ENCODE measurements at places on chromosomes 5 and 9.
A peak's percentile ranks its signal among the peaks of the same experiment; 100 is the strongest.

DNA sequence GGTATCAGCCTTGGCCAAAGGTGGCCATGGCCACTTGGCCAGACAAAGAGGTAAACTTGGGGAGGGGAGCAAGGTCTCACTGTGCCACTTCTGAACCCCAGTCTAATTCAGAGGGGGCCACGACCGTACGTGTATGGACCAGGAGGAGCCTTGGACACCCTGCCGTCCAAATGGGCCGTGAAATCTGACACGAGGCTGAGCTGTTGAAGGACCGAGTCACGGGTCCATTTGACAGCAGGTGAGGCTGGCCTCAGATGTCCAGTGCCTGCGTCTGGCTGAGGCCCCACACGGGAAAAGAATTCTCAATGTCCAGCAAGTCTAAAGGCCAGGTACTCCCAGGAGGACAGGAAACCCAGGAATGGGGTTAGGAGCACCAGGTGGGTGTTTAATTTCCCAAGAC is 17.7 kb downstream of the CMBL start:
- no peak for DNase-seq

GRCh38 chr5:179876610-179876952 is 18.0 kb upstream of the MRNIP start:
- DNase-seq = no peak

DNA sequence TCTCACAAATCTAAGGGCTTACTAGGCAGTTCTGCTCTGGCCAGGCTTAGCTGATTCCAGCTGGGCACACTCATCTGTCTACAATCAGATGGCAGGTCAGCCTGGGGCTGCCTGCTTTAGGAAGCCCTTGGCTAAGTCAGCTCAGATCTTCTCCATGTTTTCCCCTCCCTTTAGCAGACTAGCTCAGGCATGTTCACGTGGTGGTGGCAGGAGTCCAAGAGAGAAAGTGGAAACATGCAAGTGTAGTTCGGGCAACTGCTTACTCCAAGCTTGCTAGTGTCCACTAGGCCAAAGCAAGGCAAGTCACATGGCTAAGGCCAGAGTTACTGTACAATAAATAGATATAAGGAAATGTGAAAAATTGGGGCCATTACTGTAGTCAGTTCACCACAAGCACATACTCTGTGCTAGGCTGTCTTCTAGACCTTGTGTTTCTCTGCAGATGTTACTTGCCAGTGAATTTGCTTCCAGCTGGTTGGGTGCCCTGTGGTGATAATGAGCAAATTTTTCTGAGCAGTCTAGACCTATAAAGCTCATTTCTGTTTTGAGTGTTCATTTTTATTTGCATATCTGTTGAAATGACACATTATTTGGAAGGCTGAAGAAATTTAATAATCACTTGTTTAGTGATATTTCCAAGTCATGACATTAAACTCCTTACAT is 38.3 kb downstream of the RECK start:
- peak; percentile 59 for DNase-seq

DNA sequence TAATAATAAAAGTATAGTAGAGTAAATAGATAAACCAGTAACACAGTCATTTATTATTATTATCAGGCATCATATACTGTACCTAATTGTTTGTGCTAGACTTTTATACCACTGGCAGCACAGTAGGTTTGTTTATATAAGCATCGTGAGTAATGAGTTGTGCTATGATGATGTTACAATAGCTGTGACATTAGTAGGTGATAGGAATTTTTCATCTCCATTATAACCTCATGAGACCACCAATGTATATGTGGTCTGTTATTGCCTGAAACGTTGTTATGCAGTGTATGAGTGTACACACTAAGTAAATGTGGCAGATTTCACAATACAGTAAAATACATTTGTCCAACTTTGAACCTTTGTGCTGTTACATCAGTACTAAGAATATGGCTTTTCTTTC is 72.7 kb upstream of the SPATA31D4 start:
- peak; percentile 29 for DNase-seq

DNA sequence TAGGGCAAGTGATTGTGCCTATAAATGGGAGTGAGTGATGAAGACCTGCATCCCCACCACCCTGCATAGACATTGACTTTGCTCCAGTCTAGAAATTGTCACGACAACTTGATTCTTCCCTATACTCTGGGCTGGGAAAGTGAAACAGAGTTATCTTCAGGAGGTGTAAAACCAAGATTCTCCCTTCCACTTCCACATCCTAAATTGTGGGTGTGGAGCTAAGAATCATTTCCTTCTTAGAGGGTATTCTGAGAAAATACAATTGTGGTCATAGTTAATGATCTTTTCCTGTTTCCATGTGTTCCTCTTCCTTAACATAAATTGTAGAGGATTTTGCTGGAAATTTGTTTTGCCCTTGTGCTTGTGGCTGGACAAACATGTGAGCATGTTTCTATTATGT is 96.8 kb upstream of the PJA2 start:
- no peak for DNase-seq

GRCh38 chr9:30582240-30582639 is 1802.2 kb upstream of the ACO1 start:
- no peak for DNase-seq

- DNase-seq = peak; percentile 66
Observed at GRCh38 chr5:133052317-133053175, 733 bp downstream of the HSPA4 start.

GRCh38 chr9:122337556-122337929 is 33.3 kb upstream of the PTGS1 start:
- DNase-seq = no peak

DNA sequence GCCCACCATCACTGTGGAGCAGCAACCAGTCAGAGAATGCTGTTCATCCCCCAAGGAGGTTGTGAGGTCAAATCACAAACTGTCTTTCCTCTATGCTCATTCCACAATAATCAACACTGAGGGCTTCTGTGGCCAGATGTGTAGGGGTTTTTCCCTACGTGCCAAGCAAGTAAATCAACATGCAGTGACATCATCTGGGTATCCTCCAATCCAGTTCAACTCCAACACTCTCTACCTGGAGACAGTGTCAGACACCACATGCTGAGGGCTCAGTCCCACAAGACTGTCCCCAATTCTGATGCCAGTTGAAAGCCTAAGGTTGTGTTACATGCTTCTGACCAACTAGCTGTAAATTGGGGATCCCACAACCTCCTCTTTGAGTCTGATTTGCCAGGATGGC is 57.3 kb upstream of the DMRT1 start:
- DNase-seq = no peak

GRCh38 chr5:82160948-82161347 is 117.2 kb downstream of the RPS23 start:
- peak; percentile 41 for DNase-seq

- DNase-seq = no peak
Observed at GRCh38 chr5:26572480-26572879, 465.9 kb downstream of the CDH9 start.

DNA sequence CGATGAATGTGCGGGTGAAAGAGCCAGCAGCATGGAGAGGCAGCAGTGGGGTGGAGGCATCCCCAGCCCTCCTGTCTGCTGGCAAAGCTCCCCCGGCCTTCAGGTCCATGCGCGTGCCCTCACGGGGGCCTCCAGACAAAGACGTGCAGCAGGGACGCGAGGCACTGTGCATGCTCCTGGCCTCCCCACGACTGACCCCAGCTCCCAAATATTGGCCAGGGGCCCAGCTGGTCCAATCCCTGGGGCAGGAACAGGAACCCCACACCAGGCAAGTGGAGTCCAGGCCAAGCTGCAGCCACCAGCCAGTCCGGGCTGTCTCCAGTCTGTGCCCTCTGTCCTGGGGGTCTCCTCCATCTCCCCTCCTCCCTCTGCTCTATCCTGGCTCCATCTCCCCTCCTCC is 33.5 kb upstream of the LRRC14B start:
- no peak for DNase-seq

DNA sequence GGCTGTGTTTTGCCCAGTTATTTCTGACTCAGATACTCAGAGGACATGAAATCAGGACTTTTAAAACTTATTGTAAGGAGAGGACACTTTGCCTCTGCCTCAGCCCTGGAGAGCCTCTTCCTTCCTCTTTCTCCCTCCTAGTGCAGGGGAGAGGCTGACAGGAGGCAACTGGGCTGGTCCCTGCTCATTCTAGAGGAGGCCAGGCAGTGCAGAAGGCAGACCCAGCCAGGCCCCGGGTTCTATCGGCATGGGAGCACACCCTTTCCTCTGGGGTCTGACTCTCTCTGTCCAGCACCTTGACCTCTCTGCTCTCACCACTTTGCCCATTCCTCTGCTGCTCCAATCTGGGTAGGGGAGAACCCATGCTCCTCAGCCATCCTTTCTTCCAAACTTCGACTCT is 16.0 kb upstream of the SMIM32 start:
- no peak for DNase-seq

DNA sequence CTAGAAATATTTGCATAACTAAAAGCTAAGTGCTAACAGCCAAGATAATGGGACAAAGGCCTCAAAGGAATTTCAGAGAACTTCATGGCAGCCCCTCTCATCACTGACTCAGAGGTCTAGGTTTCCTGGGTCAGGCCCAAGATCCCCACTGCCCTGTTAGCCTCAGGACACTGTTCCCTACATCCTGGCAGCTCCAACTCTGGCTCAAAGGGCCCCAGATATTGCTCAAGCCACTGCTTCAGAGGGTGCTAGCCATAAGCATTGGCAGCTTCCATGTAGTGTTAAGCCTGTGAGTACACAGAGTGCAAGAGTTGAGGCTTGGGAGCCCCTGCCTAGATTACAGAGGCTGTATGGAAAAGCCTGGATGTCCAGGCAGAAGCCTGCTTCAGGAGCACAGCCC is 998.1 kb downstream of the TLE1 start:
- no peak for DNase-seq

DNA sequence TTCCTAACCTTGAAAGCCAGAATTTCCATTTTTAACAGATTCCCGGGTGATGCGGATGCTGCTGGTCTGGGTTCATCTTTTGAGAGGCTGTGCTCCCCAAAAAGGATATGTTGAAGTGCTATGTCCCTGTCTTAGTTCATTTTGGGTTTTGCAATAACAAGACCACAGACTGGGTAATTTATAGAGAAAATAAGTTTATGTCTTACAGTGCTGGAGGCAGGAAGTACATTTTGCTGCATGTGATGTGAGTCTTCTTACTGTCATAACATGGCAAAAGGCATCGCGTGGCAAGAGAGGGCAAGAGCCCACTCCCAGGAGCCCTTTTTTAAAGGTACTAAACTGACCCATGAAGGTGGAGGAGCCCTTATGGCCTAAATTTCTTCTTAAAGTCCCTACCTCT is 114.1 kb downstream of the DAPK1 start:
- no peak for DNase-seq

DNA sequence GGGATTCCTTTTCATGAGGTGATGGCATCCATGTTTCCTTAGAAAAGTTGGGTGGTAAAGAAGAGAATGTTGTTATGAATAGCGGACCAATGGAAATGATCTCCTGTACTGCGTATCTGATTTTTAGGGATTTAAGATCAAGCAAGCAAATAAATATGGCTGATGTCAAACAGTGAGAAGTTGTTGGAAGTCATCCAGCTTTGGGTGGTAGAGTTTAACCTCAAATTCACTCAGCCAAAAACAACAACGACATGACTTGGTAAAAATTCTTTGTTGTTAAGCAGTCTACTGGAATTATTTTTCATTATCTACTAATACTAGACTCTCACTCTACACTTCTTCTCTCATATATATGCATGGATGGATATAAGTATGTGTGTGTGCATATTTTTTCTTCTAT is 426.5 kb downstream of the CTNND2 start:
- DNase-seq = no peak

GRCh38 chr5:145158730-145159129 is 676.4 kb downstream of the PRELID2 start:
- DNase-seq = no peak

- no peak for DNase-seq
Observed at GRCh38 chr5:133381041-133381440, 231.3 kb downstream of the FSTL4 start.

DNA sequence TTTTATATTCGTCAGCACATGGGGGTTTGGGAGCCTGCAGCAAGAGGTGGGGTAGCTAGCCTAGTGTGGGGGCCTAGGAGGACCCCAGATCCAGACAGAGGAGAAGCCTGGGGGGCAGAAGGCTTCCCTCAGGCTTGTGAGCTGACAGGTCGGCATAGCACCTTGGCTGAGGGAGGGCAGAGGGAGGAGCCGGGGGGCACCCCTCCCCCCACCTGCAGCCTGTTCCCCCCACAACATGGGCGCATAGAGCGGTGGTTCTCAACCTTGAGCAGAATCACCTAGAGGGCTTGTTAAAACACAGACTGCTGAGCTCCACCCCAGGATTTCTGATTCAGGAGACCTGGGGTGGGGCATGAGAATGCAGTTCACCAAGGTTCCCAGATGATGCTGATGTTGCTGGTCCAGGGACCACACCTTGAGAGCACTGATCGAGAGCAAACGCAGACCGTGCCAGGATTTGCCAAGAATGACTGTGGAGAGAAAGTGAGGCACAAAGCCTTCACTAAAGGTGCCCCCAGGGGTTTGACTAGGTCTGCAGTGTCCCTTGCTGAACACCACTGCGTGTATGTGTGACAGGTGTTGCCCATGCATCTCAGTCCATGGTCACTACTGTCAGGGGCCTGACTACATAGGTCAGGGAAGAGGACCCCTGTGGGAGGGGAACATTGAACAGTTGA is 163.3 kb downstream of the MACROH2A1 start:
- no peak for DNase-seq

GRCh38 chr5:130529511-130530485 is 625.5 kb downstream of the CHSY3 start:
- no peak for DNase-seq

DNA sequence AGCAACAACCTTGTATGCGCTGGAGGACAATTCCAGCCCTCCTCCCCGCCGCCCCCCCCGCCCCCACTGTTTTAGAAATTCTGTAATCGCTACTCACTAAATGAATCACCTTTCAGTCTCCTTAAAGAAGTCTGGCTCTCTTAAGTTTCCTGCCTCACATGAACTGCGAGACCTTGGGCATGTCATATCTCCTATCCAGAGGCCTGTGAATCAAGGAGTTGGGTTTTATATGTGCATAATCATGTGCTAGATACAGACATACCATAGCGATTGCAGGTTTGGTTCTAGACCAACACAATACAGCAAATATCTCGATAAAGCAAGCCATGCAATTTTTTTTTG is 337 bp upstream of the DMAC1 start:
- DNase-seq = no peak

- peak; percentile 40 for DNase-seq
Observed at GRCh38 chr9:20884985-20885593, 146.4 kb downstream of the HACD4 start.

DNA sequence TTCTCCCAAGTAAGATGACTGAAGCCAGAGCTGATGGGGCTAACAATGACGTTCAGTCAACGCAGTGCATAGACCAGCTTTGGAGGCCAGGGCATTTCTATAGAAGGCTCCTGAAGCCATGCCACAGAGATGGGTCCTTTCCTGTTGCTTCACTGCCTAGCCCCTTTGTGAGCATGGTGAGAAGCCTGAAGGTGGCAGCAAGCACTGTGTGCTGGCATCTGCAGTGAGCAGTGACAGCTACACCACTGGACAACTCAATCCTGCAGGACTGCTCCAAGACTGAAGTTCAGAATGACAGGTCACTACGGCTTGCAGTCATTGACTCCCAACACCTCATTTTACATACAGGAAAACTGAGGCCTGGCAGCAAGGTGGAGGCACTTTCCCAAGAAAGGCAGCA is 229.0 kb downstream of the TSSK1B start:
- no peak for DNase-seq

- DNase-seq = no peak
Observed at GRCh38 chr9:36677611-36678010, 104.9 kb downstream of the MELK start.

All from AG08395 (cell line).